ENCODE measurements at places on chromosomes 7 and 10.
A peak's percentile ranks its signal among the peaks of the same experiment; 100 is the strongest.

DNA sequence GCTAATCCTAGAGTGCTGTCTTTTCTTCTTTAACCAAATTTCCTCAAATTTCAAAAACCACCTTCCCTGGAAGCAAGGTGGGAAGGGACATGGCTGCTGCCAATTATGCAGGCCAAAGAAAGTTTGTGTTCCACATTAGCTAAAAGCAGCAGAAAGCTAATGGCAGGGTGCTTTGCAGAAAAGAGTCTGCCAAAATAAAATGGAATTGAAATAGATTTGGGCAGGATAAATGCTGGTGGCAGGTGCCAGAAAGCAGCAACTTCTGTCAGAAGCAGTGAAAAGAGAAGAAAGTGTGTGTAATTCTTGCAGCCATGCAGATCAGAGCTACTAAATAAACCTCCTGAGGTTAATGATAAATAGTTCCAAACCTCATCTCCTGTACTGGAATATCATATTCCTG, 275.5 kb downstream of the ABCA13 start:
- no peak for DNase-seq

- no peak for DNase-seq
These were observed 27.7 kb downstream of the BCCIP start for GRCh38 chr10:125850766-125851731.

DNA sequence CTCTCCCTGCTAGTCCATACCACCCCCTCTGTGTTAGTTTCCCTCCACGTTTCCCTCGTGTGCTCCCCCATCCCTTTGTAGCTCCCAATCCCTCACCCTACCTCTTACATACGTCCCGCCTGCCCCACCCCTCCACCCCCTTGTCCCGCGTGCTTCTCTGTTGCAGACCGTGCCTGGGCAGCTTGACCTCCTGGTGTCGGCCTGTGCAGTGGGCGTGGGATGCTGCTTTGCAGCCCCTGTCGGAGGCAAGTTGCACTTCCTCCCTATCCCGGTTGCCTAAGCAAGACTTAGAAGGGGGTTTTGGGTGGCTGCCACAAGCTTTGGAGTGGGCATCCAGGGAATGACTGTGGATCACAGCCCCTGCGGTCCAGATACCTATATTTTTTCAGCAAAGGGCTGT, 7.7 kb downstream of the CLCN1 start:
- DNase-seq = no peak

- DNase-seq = no peak
These were observed 9.9 kb downstream of the POR start for GRCh38 chr7:75924889-75925288.

DNA sequence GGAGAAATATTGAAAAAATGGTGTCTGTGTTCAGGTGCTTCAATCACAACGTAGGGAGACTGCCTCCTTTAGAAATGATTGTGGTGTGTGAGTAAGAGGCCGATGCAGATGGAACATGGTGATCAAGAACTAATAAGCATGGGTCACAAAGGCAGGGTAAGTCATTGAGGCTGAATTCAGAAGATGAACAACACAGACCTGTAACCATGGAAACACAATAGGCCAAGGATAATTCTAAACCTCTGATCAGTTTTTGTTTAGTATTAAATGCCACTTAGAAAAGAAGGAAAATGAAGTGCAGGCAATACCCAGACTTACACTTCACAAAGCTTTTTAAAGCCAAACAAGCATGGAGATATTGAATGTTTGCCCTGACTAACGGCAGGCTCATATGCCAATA, 32.8 kb upstream of the TAS2R16 start:
- DNase-seq = no peak

DNA sequence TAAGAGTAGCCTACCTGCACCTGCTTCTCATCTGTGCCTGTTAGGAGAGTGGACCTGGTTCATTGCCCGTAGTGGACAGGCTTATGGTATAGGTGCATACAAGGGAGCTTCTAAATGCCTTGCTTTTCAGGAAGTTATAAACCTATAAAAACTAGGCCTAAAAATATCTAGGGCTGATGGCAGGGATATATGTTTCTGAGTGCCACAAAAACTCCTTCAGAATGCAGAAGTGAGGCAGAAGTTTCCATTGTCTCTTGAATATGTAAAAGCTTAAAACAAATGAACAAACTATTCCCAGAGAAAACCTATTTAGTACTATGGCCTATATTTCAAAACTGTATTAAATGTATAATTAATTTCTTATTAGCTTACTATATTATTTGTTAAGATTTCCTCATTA, 91.8 kb downstream of the RNLS start:
- no peak for DNase-seq

DNA sequence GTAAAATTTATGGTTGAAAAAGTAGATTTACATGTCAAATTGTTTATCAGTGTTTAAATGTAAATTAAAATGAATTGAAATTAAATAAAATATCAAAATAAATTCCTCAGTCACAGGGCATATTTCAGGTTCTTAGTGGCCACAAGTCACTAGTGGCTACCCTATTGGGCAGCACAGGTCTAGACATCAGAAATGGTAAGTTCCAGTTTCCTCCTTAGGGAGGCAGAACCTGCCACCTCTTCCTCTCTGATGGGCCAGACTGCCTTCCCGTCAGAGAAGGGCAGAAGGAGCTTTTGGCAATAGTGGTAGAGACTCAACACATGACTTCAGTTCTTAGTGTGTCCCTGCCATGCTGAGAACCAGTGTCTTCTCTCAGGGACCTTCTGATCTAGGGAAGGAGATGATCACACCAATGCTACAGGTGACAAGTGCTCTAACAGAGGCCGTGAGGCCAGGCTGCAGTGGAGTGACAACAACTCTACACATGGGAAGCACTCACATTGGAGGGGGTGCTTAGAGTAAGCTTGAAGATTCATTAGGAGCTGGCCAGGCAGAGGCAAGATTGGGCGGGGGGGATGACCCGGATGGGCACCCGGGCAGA, 14.4 kb upstream of the PCBD1 start:
- DNase-seq = peak; percentile 4

DNA sequence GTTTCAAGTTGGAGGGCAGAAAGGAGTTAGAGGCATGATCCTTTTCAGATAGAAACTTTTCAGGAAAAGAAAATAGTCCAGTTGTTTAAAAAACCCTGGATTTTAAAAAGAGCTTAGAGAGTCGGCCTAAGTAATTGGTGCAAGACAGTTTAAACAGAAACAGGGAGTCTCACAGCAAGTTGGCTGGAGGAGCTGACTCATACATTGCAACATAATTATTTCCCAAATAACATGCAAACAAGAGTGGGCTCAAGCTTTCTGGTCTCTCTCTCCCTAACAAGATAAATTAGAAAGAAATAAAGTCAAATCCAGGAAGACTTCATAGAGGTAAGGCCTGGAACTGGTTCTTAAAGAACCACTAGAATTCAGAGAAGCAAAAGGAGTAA, 100.3 kb upstream of the AGBL3 start:
- DNase-seq = no peak

DNA sequence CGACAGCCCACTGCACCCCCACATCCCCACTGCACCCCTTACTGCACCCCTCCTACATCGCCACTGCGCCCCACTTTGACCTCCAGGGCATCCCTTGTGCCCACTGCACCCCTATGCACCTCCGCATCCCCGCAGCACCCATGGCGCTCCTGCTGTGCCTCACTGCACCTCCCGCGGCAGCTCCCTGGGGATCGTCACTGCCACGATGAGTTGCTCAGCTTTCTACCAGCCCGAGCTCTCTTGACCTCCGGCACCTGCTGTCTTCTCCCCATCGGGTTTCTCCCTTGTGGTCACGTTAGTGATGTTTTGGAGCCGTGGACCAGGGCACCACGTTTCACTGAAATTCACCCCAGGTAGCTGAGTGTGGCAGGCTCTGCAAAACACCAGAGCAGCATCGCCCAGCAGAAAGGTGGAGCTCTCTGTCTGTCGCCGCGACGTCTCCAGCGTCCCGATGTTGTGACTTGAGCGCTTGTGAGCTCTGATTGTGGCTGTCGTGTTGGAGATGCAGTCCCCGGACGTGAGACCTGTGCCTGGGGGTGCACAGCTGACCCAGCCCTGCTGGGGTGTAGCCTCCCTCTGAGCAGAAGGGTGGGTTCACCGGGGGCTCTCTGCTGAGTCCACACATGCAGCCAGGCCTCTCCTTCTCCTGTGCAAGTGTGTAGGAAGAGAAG, 147.7 kb downstream of the DNAJB6 start:
- no peak for DNase-seq

DNA sequence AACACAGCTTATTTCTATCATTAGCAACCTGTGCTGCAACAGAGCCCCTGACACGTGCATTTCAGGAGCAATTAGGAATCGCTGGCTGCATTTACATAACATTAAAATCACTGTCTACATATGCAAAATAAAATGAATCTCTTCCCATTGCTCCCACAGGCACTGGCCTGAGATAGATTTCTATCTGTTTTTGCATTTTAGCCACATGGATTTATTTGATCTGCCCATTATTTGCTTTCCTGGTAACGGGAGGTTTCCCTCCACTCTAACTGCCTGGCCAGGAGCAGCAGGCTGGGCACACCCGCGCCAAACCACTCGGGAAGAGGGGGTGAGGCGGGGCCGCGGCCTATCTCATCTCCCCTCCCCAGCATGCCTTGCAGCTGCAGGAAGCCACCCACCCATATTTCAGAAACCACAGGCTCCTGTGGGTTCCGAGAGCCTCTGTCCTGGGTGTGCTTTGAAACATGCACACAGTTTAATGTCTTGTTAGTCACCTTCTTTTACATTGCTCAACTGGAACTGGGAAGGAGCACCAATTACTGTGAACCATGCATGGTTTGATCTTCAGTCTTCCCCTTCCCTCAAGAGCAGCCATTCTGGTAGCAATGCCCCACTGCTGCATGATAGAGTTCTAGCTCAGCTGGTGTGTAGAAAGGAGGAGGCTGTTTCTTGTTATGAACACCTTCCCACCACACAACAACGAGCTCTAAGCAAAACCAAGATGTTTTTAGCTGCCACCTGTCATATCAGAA, 37.7 kb upstream of the IKZF1 start:
- DNase-seq = no peak

GRCh38 chr7:151017370-151017952, 6.8 kb downstream of the ATG9B start:
- DNase-seq = no peak

DNA sequence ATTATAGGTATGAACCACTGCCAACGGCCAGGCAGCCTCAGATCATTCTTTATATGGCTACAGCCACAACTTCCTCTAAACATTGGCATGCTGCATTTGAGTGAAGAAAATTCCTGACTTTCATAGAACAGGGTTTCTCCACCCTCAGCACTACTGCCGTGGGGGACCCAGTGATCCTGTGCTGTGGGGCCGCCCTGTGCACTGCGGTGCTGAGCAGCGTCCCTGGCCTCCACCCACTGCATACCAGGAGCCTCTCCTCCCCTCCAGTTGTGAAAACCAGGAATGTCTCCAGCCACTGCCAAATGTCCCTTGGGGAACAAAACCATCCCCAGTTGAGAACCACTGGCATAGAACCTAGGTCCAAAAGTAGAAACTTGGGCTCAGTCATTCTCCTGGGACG, 15.8 kb downstream of the CNPY1 start:
- DNase-seq = no peak

DNA sequence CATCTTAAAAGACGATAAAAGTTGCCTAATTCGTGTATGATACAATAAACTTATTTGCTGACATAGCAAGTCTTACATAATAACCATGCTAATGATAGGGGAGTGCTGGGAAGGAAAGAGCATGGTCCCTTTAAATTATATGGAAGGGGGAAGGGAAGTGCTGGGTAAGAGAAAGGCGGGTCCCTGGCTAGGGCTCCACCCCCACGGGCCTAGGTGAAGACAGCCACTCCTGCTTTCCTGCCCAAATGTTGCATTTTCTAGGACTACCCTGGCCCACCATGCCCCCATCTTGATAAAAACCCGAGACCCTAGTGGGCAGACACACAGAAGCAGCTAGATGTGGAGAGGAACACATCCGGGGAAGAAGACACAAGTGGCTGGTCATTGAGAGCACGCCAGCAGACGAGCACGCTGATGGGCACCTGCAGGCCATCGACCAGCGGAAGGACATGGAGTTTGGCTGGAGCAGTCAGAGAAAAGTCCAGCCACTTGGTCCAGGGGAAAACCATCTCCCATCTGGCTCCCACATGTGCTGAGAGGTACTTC, 328.7 kb downstream of the ARL4A start:
- no peak for DNase-seq

GRCh38 chr7:26690135-26690805, 174.1 kb downstream of the SKAP2 start:
- DNase-seq = no peak

GRCh38 chr7:139743967-139744767, 33.6 kb downstream of the HIPK2 start:
- no peak for DNase-seq

- no peak for DNase-seq
These were observed 2.4 kb downstream of the PILRB start for GRCh38 chr7:100360135-100360854.

DNA sequence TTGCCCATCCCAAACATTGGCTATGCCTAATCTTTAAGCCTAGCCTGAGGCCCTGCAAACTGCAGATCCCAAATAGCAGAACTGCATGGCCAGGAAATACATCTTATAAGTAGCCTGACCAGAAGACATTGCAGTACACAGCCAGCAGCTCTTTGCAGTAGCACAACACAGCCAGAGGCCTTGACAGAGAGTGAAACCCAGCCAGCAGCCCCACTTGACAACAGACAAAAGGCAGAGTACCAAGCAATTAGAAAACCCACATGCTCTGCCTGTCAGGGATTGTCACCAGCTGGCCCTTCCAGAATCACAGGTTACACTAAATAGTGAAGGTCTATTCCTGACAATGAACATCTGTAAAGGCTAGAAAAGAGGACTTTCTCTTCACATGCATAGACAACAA, 242.8 kb upstream of the TMEM72 start:
- DNase-seq = no peak

GRCh38 chr7:1124816-1125602, 35.0 kb downstream of the ZFAND2A start:
- no peak for DNase-seq

- no peak for DNase-seq
These were observed 70.9 kb downstream of the MBL2 start for GRCh38 chr10:52701647-52702046.

- DNase-seq = peak; percentile 65
These were observed 165.6 kb upstream of the KMT2E start for GRCh38 chr7:104848138-104848990.

DNA sequence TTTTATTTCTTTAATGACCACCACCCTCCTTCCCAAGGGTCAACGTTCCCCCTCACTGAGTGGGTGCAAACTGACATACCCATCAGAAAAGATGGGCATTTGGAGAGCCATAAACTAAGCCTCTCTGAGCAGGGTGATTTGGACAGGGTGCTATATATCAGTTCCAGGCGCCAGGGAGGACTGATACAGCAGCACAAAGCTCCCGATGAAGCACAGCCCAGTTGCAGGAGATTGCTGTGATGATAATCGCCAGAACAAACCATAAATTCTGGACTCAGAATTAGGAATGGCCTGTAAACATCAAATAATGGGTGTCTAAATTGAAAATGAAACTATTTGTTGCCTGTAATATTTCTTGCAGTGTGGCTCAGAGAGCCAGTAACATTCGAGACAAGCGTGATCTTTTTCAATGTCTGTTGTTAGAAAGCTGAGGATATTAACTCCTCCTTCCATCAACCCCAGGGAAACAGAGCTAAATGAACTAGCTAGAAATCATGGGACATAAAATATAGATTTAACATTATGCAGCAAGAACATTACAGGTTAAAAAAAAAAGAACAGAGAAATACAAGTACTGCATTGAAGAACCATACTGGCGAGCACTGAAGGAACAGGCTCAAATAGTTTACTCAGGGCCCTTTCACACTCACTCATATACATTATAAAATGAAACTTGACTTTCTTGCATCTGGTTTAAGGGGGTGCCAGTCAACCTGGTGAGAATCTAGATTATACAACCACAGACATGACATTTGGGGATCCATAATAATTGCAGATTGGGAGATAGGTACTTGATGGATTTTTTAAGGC, 137.5 kb upstream of the LRRTM3 start:
- DNase-seq = no peak

GRCh38 chr10:110076559-110077318, 69.0 kb downstream of the ADD3 start:
- DNase-seq = no peak
